ENCODE measurements at places on chromosomes 4 and X.

GRCh38 chr4:150585611-150586010, 3.7 kb downstream of the MAB21L2 start:
- no peak for DNase-seq

DNA sequence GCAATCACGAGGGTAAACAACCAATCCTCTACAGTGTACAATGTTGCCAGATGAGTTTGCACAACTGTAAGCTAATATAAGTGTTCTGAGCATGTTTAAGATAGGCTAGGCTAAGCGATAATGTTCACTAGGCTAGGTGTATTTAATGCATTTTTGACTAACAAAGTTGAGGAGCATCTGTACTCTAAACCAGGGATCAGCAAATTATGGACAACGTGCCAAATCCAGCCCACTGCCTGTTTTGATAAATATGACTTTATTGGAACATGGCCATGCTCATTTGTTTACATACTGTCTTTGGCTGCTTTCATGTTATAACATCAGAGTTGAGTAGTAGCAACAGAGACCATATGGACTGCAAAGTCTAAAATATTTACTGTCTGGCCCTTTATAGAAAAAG, 46.3 kb upstream of the ARHGEF6 start:
- no peak for DNase-seq

DNA sequence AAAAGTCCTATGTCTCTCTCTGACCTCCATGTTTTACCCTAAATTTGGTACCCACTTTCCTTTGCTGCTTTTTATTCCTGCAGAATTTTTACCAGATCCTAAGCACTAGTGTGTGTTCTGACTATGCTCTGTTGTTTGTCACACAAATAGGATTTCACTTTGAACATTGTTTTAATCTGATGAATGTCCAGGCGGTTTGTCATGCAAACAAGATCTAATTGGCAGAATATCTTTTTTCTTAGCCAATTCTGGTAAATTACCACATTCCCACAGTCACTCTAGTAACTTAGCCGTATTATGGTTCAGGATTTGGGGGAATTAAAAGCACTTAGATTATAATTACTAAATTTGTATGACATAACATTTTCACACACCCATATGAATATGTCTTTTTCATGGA, 557.2 kb upstream of the BOD1L1 start:
- DNase-seq, result no peak

DNA sequence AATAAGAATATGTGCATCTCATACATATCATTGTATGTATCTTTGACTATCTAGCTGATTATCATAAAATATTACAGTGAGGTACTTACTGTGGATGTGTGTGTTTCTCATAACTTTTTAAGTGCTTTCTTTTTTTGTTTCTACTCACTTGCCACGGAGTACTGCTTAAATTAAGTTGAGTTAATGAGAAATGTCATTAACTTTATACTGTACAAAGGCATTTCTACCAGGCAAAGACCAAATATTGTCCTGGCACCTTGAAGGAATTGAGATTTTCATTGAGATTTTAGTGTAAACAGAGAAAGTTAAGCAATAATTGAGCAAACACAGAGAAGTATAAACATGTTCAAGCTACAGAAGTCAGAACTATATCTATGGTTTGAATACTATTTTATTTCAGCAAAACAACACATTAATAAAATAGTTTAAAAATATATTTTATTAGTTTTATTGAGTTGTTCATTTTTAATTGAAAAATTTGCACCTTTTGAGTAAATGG, 1750.0 kb downstream of the PCDH7 start:
- no peak for DNase-seq
